ENCODE measurements at places on chromosomes 2 and 18. TPM values are rescaled to one million over a fixed set of nuclear protein-coding genes. Genes with fewer than 3 reads are reported as not detected.

The POU3F3 gene
- total RNA-seq = not detected

The SLC5A7 gene
- not detected for total RNA-seq

The BOK gene
- total RNA-seq = 17.2 TPM

The BCL2 gene
- total RNA-seq = 2.5 TPM

The CHRNG gene
- not detected for total RNA-seq

The C18orf54 gene
- total RNA-seq = 1.7 TPM

The CXCR4 gene
- total RNA-seq = 1.0 TPM

The AGXT gene
- total RNA-seq = not detected

The COPS7B gene
- total RNA-seq = 20.5 TPM

The DUSP19 gene
- 3.5 TPM for total RNA-seq

The TGFA gene
- total RNA-seq = 0.73 TPM

The TM4SF20 gene
- not detected for total RNA-seq

The SEPTIN10 gene
- 79.4 TPM for total RNA-seq

The C2orf15 gene
- not detected for total RNA-seq

The XIRP2 gene
- not detected for total RNA-seq

The ZRANB3 gene
- 7.4 TPM for total RNA-seq

The CDH19 gene
- not detected for total RNA-seq

The IHH gene
- under 0.01 TPM for total RNA-seq

The FSHR gene
- total RNA-seq = not detected

The UGT1A8 gene
- total RNA-seq = not detected

The ASPRV1 gene
- total RNA-seq = 0.33 TPM

The SLC16A14 gene
- 2.6 TPM for total RNA-seq

The TTR gene
- total RNA-seq = not detected

The DSG4 gene
- total RNA-seq = not detected

The GAL3ST2 gene
- not detected for total RNA-seq

The POTEC gene
- total RNA-seq = not detected

Data from smooth muscle cell of trachea (primary cell).